ENCODE measurements at places on chromosomes 4 and X. TPM values are rescaled to one million over a fixed set of nuclear protein-coding genes. Genes with fewer than 3 reads are reported as not detected.

DNA sequence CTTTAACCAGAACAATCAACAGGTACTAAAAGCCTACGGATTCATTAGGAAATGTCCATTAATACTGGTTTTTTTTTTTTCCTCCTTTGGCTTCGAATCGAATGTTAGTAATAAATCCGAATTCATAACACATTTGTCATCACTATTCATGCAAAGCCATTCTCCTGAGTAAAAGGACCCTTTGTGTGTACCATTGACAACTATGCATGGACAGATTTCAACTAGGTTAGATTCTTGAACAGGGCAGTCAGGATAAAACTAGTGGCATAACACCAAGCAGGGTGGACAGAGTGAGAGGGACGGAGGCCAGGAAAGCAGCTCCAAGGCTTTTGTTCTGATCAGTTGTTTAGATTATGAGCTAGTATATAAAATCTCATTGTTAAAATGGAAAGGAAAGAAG, 1722.0 kb upstream of the TENM3 start:
- no peaks in the 10 kb centered on the region for H3K27me3 ChIP-seq
- no peaks in the 10 kb centered on the region for H3K36me3 ChIP-seq
- H3K4me3 ChIP-seq = no peak overlapping the region
- no peak overlapping the region for H3K27ac ChIP-seq
- no peaks in the 10 kb centered on the region for H3K4me1 ChIP-seq

- no peak overlapping the region for H3K27ac ChIP-seq
- no peaks in the 10 kb centered on the region for H3K27me3 ChIP-seq
- H3K4me1 ChIP-seq = peaks cover 6% of the 10 kb centered on the region
Measured at GRCh38 chrX:38991656-38992440, 190.6 kb downstream of the MID1IP1 start.

Gene LRRC66
- total RNA-seq = 0.07 TPM

DNA sequence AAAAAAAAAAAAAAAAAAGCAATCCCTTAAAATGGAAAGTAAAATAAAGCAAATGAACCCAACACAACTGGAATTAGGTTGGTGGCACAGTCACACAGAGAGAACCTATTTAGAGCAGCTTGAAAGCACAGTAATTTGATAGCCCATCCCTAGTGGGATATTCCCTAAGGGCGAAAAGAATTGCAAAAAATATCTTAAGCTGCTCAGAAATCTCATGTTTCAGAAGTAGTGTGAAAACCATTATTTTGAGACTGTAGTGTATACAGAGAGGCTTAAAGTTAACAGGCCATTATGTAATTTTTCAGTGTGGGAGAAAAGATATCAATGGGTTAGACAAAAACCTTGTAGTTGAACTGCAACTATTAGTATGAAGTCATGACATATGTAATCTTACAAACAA, 40.0 kb upstream of the DHX15 start:
- no peaks in the 10 kb centered on the region for H3K27me3 ChIP-seq
- peaks cover 23% of the 10 kb centered on the region for H3K36me3 ChIP-seq
- H3K4me1 ChIP-seq = peaks cover 13% of the 10 kb centered on the region
- DNase-seq = no peak
- no peak overlapping the region for H3K27ac ChIP-seq

GRCh38 chr4:129437347-129437746, 341.4 kb downstream of the C4orf33 start:
- H3K4me1 ChIP-seq = no peaks in the 10 kb centered on the region
- H3K27ac ChIP-seq = no peak overlapping the region
- H3K4me3 ChIP-seq = no peak overlapping the region
- H3K27me3 ChIP-seq = no peaks in the 10 kb centered on the region
- no peaks in the 10 kb centered on the region for H3K36me3 ChIP-seq
- no peak for DNase-seq

GRCh38 chr4:156642161-156642560, 329.4 kb downstream of the PDGFC start:
- peaks cover 14% of the 10 kb centered on the region for H3K4me1 ChIP-seq
- H3K4me3 ChIP-seq = no peak overlapping the region
- DNase-seq = no peak
- no peak overlapping the region for H3K27ac ChIP-seq
- no peaks in the 10 kb centered on the region for H3K36me3 ChIP-seq
- H3K27me3 ChIP-seq = no peaks in the 10 kb centered on the region

Gene COL25A1
- total RNA-seq = 6.6 TPM

DNA sequence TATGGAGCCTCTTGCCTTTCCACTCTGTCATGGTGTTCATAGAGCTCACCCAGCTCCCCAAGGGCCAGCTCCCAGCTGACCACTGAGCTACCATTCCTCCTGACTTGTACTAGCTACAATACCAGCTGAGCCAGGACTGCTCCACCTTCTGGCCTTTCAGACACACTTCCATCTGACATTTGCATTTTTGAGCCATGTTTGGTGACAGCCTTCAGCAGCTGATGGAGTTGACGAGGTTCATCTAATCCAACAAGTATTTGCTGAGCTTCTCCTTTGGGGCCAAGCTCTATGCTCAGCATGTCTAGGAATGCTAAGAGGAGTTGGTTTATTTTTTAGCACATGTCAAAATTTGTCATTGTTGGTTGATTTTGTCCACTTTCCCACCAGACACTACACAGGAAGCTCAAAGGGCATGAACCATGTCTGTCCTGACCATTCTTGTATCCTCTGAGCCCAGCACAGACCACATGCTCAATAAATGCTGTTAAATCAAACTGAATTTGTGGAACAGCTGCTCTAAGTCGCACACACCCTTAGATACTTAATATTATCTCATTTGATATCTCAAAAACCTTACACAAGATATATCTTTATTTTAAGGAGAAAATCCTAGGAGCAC, 142.6 kb upstream of the PPARGC1A start:
- peaks cover 28% of the 10 kb centered on the region for H3K4me1 ChIP-seq
- H3K27ac ChIP-seq = no peak overlapping the region
- DNase-seq = peak; percentile 16
- no peaks in the 10 kb centered on the region for H3K27me3 ChIP-seq

Gene ART3
- total RNA-seq = 0.59 TPM

DNA sequence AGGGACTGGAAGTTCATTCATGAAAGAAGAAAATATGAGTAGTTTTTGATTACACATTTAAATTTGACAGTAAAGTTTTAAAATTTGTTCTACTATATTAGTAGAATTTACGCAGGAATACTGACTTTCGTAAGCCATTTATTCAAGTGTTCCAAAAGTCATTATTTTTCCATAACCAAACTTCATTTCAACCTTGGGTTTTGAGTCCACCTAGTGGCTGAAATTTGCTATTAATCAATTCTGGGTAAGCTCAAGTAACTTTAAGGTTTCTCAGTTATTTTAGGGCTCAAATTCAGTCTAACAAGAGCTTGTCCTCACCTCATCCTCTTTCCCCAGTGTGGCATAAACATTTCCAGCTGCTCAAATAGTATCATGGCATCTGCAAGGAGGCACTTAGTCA, 175.4 kb downstream of the SH3BGRL start:
- no peak for DNase-seq
- H3K4me1 ChIP-seq = no peaks in the 10 kb centered on the region
- H3K36me3 ChIP-seq = no peaks in the 10 kb centered on the region
- H3K27ac ChIP-seq = no peak overlapping the region

DNA sequence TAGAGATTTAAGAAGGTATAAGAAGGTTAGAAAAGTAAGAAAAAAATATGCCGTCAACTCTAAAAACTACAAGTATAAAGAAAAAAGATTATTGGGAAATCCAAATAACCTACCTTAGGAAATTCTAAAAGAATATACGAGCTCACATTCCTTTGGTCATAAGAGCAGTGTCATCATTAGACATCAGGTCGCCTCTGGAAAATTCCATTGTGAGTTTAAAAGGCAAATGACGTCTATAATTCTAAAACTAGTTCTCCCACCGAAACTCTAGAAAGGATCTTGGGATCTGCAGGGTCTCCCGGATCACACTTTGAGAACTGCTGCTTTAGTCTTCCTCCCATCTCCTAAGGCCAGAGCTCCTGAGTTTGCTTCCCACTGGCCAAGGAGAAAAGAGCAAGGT, 518 bp upstream of the SAT1 start:
- peaks cover 24% of the 10 kb centered on the region for H3K36me3 ChIP-seq
- H3K27me3 ChIP-seq = no peaks in the 10 kb centered on the region
- H3K4me1 ChIP-seq = peaks cover 22% of the 10 kb centered on the region

Gene KDR
- total RNA-seq = 87.2 TPM

Gene PDGFC
- 3.5 TPM for total RNA-seq

- H3K4me3 ChIP-seq = no peak overlapping the region
- no peaks in the 10 kb centered on the region for H3K4me1 ChIP-seq
- H3K36me3 ChIP-seq = no peaks in the 10 kb centered on the region
Measured at GRCh38 chrX:106626789-106627188, 15.0 kb downstream of the RADX start.

DNA sequence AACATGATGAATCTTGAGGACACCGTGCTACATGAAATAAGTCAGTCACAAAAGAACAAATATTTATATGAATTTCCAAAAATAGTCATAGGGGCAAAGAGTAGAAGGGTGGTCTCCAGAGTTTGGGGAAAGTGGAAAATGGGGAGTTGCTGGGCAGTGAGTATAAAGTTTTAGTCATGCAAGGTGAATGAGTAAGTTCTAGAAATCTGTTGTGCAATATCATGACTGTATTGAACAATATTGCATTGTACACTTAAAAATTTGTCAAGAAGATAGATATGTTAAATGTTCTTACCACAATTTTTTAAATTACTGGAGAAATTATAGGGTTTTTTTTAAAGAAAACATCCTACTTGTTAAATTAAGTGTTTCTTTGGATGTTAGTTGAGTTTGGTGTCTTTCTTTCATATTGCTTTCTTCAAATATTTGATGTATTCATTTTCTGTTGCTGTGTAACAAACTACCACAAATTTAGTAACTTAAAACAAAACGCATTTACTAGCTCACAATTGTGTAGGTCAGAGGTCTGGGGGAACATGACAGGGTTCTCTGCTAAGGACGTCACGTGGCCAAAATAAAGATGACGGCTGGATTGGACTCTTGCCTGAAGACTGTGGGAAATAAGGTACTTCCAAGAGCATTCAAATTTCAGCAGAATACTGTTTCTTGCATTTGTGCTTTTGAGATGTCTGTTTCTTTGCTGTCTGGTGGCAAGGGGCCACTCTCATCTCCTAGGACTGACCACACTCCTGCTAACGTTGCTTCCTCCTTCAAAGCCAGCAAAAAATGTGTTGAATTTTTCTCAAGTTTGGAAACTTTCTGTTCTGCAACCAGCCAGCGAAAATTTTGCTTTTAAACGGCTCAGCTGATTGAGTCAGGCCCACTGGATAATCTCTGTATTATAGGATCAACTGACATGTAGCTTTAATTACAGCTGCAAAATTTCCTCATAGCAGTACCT, 76.7 kb downstream of the CPEB2 start:
- H3K36me3 ChIP-seq = peaks cover 10% of the 10 kb centered on the region
- H3K27me3 ChIP-seq = peaks cover 2% of the 10 kb centered on the region
- H3K4me1 ChIP-seq = no peaks in the 10 kb centered on the region
- no peak for DNase-seq

DNA sequence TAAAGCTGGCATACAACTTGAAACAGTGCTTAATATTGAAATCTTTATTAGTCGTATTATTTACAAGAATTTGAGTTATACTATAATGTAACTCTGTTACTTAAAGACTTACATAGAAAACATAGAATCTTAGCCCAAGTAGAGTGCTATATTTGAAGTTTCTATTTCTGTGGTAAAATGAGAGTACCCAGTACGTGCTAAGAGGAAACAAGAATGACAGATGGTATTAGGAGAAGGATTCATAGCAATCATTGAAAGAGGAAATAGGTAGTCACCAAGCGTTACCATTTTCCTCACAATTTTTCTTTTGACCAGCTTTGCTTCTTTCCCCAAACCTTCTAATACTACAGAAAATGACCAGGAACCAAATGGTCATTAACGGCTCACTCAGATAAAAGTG, 412.1 kb upstream of the GRIA3 start:
- H3K27me3 ChIP-seq = no peaks in the 10 kb centered on the region
- no peak overlapping the region for H3K27ac ChIP-seq
- DNase-seq = no peak
- no peak overlapping the region for H3K4me3 ChIP-seq
- H3K36me3 ChIP-seq = no peaks in the 10 kb centered on the region

DNA sequence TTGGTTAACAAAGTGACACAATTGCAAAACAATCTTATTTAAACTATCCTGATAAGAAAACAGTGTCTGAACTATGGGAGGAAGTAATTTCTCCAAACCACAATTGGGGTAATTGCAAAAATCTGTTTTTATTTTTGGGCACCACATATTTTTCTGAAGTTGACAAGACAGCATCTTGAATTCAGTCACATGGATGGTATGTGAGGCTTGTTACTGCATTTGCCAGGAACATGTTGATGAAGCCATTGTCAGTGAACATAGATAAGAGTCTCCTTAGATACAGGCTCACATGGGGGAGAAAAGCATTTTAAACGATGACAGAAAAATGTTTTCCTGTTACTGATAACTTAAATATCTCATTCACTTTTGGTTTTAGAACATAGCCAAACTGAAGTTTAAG, 5.5 kb upstream of the USP53 start:
- DNase-seq = no peak
- no peaks in the 10 kb centered on the region for H3K36me3 ChIP-seq
- no peak overlapping the region for H3K27ac ChIP-seq
- no peak overlapping the region for H3K4me3 ChIP-seq

- H3K4me1 ChIP-seq = peaks cover 46% of the 10 kb centered on the region
- H3K4me3 ChIP-seq = peak overlapping the region; percentile 60
- peaks cover 6% of the 10 kb centered on the region for H3K27me3 ChIP-seq
- no peak overlapping the region for H3K27ac ChIP-seq
Measured at GRCh38 chr4:6781113-6781512, 1.4 kb upstream of the KIAA0232 start.

GRCh38 chr4:66223068-66223703, 552.9 kb upstream of the EPHA5 start:
- no peak overlapping the region for H3K4me3 ChIP-seq
- H3K27me3 ChIP-seq = no peaks in the 10 kb centered on the region
- H3K36me3 ChIP-seq = no peaks in the 10 kb centered on the region
- DNase-seq = no peak

DNA sequence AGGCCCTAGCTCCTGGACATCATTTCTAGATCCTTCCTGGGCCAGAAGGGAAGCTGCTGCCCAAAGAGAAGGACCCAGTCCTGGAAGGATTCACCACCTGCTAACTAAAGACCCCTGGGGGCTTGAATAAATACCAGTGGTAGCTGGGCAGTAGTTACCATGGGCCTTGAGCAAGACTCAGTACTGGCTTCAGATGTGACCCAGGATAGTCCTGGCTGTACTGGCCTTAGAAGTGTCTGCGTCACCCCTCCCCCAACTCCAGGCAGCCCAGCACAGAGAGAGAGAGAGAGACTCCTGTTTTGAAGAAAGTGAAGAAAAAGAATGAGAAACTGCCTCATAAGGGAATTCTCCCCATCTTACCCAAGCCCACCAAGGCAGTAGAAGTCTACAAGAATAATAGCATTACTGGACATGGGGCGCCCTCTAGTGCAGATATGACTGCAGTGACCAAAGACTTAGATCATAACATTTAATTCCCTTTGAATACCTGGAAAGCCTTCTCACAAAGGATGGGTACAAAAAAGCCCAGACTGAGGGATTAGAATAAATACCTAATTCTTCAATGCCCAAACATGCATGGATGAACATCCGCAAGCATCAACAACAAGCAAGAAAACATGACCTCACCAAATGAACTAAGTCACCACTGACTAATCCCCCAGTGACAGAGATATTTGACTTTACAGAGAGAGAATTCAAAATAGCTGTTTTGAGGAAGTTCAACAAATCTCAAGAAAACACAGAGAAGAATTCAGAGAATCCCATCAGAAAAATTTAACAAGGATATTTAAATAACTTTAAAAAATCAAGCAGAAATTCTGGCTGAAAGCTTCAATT, 171.8 kb downstream of the HNRNPD start:
- no peaks in the 10 kb centered on the region for H3K4me1 ChIP-seq
- no peak overlapping the region for H3K4me3 ChIP-seq
- DNase-seq = peak; percentile 72
- H3K27me3 ChIP-seq = no peaks in the 10 kb centered on the region

- H3K4me1 ChIP-seq = peaks cover 2% of the 10 kb centered on the region
- H3K4me3 ChIP-seq = no peak overlapping the region
- no peaks in the 10 kb centered on the region for H3K27me3 ChIP-seq
- H3K27ac ChIP-seq = no peak overlapping the region
- DNase-seq = no peak
Measured at GRCh38 chr4:84809946-84810345, 156.5 kb downstream of the WDFY3 start.

Gene GPC3
- total RNA-seq = 32.4 TPM

Data from WTC11 (cell line).